Stimulated activated CD8-positive, alpha-beta memory T cell treated with anti-CD3 and anti-CD28 coated beads, Interleukin-2, amount 100 ng/mL, for 1 hour (primary cell): ENCODE measurements at places on chromosomes 2 and 18.

DNA sequence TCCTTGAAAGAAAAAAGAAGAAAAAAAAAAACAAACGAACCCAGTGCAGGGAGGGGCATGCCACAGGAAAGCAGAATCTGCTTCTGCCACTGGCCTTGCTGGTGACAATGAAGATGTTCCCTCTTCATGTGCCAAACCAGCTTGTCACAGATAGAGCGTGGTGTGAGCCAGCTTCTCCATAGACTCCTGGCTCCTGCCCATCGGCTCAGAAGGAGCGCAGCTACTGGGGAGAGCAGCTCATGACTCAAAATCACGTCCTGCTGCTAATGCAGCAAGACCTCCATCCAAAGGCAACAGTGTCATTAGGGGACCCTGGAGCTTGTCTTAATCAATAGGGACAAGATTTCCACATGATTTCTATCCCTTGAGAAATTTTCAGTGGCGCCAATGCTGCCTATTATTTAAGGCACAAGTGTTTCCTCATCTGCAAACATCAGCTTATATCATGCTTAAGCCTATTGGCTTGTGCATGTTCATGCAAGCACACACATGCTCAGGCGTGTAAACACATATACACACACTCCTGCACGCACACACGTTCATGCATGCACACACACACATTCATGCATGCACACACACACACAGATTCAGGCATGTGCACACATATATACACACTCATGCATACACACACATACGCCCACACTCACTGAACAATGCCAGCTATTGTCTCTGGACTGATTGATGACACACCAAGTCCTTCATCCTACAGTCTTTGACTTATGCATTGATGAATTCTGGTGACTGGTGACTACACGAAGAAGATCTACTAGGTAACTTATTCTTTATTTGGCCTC lies 682.0 kb upstream of the ID2 start:
- no peak for DNase-seq

DNA sequence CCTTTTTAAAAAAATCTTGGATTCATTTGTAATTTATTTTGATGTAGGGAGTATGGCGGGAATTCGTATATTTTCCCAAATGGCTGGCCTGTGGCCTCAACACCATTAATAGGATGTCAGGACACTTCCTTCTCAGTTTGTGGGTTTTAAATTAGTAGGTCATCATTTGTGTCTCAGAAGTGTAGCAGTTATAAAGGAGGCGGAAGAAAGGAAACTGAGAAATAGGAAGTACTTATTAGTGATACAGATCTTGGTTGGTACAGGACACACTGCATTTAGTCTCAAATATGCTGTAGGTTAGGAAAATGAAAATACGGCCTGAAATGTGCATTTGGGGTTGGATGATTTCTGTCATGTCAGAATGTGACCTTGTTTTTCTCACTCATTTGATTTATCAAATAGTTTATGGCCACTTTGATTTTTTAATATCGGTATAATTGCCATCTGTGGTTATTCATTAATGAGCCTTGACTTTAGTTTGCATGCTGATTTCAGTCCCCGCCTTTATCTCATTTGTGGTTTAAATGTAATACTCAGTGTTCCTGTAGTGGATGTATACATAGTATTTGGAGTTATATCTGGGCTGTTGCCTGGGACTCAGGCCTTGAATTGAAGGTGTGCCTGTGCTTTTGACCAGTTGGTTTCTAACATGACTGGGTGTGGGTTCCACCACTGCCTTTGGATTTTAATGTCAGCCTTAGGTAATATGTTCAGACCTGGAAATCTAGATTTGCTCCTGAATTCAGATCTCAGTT lies 31.4 kb downstream of the ZCCHC2 start:
- DNase-seq = no peak

DNA sequence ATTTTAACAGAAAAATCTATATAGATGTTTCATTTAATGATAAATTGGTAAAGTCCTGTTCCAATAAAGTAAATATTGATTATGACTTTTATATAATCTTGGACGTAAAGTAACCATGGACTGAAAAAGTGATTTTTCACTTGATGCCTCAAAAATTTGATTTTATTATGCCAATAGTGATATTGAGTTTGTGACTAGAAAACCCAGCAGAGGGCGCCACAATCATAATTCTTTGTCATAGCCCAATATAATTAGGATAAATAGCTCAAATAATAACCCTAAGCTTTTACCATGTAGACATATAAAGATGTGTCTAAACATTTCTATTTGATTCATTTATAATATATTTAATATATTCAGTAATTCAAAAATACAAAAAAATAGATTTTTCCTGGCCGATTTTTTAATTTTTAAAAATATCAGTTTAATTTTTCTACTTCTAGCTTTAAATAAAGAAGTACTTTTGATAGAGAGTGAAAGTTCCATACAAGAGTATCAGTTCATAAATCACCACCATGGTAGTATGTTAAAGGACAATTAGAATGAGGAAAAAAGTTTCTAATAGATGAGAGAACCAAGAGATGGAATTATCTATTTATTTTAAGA lies 30.7 kb downstream of the CAMKMT start:
- no peak for DNase-seq

DNA sequence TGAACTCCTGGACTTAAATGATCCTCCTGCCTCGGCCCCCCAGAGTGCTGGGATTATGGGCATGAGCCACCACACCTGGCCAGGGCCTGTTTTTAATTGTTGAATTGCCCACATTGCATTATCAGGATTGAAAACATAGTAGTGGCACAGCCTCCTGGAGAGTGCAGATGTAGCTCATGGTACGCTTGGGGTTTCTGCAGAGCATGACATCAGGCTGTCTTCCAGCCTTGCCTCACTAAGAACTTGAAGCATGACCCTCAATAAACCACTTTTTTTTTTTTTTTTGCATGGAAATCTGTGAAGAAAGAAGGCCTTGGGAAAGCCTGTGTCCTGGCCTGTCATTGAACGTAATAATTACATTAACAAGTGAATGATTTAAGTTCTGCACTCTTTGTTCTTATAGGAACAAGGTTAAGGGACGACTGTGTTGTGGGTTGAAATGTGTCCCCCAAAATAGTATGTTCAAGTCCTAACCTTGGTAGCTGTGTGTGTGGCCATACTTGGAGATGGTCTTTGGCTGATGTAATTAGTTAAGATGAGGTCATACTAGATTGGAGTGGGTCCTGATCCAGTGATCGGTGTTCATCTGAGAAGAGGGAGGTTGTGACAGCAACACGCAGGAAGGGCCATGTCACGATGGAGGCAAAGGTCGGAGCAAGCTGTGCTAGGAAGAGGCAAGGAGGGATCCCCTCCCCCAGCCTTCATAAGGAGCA lies 90.2 kb downstream of the AGAP1 start:
- no peak for DNase-seq

DNA sequence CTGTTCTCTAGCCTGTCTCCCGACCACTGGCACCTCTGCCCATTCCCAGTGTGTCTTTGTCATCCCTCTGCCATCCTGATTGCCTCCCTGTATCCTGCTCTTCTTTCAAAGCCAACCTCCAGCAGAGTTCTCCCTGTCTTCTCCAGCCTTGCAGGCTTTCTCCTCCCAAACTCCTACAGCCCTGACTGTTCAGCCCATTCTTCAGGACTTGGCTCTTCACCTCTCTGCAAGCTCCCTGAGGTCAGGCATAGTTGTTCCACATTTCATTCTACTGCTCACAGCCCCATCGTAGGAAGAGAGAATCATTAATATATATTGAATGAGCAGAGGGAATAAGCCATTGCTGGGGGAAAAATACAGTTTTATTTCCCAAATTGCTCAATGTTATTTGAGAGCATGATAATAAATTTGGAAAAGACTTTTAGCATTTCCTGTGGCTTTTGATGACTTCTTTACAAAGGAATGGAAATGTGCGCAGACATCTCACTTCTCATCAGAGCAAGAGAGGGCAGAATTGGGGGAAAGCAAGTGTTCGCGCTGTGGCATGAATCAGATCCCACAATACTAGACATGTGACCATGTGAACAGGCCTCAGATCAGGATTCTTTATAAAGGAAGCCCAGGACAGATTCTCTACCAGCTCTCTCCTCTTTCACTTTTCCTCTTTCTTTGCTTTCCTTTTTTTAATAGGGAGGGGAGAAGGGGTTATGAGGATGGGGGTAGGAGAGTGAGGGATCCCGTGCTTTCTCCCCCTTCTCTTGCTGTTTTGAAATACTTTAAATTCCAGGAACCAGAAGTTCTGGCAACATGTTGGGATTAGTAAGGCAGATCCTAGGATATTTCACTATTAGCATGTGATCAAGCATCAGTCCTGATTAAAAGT lies 37.4 kb downstream of the EPAS1 start:
- DNase-seq = no peak

DNA sequence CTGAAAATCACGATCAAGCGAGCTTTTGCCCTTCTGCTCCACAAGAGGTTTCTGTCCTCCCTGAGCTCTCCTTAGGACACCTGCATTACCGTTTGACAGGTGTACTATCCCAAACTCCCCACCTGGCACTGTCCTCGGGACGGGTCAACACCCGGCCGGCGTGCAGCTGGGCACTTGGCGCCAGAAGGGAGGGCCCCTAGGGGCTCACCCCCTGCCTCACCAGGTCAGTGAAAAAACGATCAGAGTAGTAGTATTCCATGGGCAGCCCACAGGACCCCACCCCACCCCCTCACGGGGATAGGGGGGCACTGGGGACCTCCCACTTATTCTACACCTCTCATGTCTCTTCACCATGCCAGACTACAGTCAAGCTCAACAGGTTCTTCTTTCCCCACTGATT lies 117.6 kb upstream of the ANKRD30BL start:
- no peak for DNase-seq

GRCh38 chr2:185201063-185201462 lies 537.5 kb upstream of the FSIP2 start:
- no peak for DNase-seq

DNA sequence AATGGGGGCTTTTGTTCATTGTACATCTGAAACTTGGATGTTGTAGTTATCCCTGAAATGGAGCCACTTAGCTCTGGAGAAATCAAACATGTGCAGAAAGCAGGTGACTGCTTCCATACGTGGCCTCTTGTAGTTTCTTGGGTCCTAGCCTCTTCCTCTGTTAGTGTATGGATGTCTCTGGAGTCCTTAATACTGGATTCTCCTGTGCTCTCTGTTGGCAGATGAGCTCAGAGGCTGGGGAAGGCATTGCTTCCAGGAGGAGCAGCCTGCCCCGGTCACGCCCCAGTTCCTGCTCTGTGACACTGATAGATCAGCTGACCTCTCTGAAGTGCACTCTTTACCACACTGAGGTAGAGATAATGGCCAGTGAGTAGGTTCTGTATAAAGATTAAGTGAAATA lies 176.2 kb downstream of the LDLRAD4 start:
- no peak for DNase-seq

GRCh38 chr2:55223958-55224760 lies 7.9 kb downstream of the CLHC1 start:
- DNase-seq = no peak

- no peak for DNase-seq
These were observed 44.9 kb downstream of the NCKAP5 start for GRCh38 chr2:133523406-133523805.

DNA sequence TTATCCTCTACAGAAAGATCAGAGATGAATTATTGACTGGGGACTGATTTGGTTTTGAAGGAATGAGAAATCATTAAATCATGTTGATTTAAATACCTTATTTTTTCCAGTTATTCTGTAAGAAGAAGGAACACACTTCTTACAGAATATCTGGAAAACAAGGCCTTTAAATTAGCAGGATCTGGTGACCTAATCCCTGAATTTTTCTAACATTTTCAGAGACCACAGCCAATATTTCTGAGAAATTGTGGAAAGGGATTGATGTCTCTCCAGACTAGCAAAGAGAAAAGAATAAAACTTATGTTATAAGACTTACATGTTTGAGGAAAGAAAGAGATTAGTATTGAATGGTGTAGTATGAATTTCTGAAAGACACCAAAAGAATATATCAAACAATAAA lies 104.0 kb downstream of the KCNE4 start:
- DNase-seq = no peak

- no peak for DNase-seq
These were observed 1.9 kb upstream of the STAT4 start for GRCh38 chr2:191152482-191153240.

- no peak for DNase-seq
These were observed 10.5 kb downstream of the AGXT start for GRCh38 chr2:240879105-240879504.

DNA sequence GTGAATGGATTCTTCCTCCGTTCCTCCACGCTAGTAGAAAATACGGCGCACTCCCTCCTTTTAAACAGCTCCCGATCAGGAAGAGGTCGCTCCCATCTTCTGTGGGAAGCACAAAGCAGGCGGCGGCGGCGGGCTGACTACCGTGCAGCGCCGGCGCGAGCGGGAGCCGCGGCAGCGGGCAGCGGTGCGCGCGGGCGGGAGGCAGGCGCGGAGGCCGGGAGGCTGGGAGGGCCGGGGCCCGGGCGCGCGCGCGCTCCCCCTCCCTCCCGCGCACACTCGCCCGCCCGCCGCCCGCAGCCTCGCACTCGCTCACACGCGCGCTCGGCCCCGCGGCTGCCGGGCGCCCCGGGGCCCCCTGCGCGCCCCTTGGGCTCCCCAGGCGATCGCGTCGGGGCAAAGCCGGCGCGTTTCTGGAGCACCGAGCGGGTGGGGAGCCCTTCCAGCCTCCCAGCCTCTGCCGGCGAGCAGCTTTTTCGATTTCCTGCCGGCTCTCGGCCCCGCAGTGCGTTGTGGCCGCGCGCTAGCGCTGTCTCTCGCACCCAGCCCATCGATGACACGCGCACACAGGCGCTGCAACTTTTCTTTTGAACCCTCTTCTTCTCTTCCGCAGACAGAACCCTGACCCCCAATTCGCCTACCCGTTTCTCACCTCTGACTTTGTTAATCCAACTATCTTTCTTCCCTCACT lies at the start of gene SLC8A1:
SLC8A1 (minus strand) TSS at position 173 of the 688 bp plus-strand sequence.
- no peak for DNase-seq

GRCh38 chr2:20648206-20648605 lies 2.7 kb downstream of the HS1BP3 start:
- no peak for DNase-seq

DNA sequence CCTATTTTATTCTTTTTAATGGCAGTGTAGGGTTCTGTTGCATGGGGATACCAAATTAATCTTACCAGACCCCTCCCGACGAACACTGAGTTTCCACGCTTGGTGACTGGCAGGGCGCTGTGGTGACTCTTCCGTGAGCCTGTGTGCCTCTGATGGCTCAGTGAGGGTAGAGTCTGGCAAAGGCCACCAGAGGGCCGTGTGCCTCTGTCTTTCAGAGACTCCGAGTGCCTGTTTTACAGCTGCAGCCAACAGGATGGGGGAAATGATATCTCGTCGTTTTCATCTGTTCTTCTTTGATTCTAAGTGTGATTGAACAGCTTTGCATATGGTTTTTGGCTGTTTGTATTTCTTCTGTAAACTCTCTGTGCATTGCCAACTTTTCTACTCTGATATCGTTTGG lies 99.8 kb downstream of the ZNF236 start:
- DNase-seq = peak; percentile 27

- no peak for DNase-seq
These were observed 259.8 kb upstream of the HDAC4 start for GRCh38 chr2:239660390-239661230.

GRCh38 chr2:86081724-86082123 lies 24.0 kb downstream of the POLR1A start:
- no peak for DNase-seq

- no peak for DNase-seq
These were observed 29.8 kb downstream of the TMEM87B start for GRCh38 chr2:112084689-112085374.

GRCh38 chr2:23662941-23663920 lies 263.7 kb downstream of the ATAD2B start:
- DNase-seq = no peak

GRCh38 chr18:159037-159652 lies 788 bp downstream of the USP14 start:
- DNase-seq = no peak
